ENCODE measurements at places on chromosomes 3 and 15.

- no peak for DNase-seq
Measured at GRCh38 chr3:43838877-43839276, 148.1 kb downstream of the ABHD5 start.

GRCh38 chr3:104846270-104846669, 520.4 kb upstream of the ALCAM start:
- no peak for DNase-seq

DNA sequence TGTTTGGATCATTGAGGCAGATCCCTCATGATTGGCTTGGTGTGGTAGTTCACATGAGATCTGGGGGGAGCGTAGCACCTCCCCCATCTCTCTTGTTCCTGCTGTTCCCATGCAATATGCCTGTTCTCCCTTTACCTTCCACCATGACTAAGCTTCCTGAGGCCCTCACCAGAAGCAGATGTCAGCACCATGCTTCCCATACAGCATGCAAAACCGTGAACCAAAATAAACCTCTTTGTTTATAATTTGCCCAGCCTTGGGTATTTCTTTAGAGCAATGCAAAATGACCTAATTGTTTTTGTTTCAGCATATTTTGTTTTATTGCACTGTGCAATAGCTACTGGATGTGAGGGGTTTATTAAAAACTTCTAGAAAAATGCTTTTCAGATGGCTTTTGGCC, 56.6 kb upstream of the CHST2 start:
- no peak for DNase-seq

DNA sequence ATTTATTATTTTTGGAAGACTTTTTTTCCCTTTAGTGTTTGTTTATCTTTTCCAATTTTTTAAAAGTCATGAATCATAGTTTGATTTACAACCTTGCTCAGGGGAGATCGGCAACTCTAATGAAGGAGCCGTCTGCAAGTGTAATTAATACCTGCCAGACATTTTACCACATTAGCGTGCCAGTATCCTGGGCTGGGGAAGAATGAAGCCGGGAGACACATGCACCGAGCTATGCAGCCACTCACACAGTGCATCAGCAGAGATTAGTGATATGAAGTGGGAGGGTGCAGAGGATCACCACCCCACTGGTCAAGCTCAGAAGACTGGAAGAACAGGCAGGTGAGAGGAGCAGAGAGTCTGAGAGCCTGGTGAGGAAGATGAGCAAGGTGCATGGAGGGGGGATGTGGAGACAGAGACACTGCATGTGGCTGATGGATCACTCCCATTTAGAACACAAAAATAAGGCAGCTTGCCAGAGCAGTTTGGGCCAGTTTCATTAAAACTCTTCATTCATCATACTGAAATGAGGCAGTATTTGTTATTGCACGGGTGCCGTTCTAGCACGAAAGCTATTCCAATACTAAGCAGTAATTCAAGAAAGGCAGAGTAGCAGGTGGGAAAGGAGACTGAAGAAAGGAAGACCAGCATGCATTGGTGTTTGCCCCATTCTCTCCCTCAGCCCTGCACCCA, 821.6 kb downstream of the TUSC7 start:
- DNase-seq = no peak

DNA sequence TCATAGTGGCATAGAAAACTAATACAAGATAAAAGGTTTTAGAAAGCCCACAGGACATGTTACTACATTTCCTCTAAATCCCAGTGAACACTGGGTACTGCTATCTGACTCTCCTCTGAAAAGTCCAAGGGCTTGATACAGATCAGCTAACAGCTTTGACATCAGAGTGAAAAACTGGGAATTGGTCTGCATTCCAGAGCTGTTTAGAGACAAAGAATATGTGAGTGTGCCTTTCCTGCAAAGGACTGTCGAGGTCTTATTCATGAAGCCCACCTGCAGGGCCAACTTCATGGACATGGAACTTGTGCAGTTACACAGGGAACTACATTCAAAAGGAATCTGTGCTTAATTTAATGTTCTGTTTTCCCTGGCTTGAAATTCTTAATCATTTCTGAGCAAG, 5.2 kb upstream of the TMCO5A start:
- no peak for DNase-seq
